ENCODE measurements at places on chromosomes 3 and 15. TPM values are rescaled to one million over a fixed set of nuclear protein-coding genes. Genes with fewer than 3 reads are reported as not detected.

- no peak for DNase-seq
Observed at GRCh38 chr3:126418661-126419131, 24.0 kb downstream of the CFAP100 start.

DNA sequence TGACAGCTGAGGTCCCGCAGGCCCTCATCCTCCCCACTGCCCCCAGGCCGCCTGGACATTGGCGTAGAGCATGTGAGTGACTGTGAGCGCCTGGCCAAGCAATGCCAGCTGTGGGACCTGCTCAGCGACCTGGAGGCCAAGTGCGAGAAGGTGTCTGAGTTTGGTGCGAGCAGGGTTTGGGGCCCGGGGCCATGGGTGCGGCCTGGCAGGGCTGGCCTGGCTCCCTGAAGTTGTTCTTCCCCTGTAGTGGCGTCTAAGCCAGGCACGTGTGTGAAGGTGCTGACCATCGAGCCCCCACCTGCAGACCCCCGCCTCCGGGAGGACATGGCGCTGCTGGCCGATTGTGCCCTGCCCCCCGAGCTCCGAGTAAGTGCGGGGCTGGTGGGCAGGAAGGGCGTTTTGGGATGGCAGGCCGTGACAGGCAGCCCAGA is 4.2 kb downstream of the ABTB1 start:
- no peak for DNase-seq

Gene BCL2A1
- polyA plus RNA-seq: 0.31 TPM

GRCh38 chr3:166190360-166190759 is 353.1 kb upstream of the BCHE start:
- DNase-seq: no peak

DNA sequence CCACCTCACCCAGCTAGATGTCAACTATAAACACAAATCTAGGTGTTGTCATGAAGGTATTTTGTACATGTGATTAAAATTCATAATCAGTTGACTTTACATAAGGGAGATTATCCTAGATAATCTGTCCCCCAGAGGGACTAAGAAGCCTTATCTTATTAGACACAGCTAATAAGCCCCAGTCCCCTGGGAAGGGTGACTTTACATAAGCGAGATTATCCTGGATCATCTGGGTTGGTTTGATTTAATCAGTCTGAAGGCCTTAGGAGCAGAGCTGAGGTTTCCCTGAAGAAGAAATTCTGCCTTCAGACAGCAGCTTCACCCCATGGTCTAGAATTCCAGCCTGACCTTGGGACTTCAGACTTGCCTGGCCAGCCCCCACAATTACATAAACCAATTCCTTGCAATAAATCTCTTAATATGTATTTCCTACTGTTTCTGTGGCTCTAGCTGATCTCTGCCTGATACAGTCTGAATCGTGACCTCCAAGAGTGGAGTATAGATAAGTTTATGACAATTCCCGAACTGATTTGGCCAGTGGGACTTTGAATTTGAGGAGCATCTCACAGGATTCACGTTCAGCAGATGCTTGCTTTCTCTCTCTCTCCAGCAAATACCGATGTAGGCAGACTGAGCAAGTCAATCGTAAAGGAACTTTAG is 66.5 kb downstream of the MRPL46 start:
- no peak for DNase-seq

Gene ALDH1L1
- 42.2 TPM for polyA plus RNA-seq

DNA sequence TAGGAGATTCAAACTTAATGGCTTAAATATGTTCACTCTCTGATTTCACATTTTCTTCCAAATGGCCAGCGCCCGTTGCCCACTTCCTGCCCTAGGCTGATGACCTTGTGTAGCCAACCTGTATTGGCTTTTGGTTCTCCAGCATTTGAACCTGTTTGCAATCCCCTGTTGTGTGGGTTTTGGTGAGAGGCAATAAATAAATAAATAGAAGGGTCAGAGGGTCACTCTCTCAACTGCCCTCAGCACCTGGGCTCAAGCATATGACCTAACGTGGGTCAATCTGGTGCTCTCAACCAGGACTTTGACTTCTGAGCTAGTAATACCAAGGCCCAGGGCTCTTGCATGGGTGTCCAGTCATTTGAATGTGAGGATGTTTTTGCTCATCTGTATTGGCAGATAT is 1.8 kb upstream of the SRP14 start:
- DNase-seq: no peak

GRCh38 chr3:14946739-14947099 is 664 bp upstream of the NR2C2 start:
- DNase-seq: no peak

DNA sequence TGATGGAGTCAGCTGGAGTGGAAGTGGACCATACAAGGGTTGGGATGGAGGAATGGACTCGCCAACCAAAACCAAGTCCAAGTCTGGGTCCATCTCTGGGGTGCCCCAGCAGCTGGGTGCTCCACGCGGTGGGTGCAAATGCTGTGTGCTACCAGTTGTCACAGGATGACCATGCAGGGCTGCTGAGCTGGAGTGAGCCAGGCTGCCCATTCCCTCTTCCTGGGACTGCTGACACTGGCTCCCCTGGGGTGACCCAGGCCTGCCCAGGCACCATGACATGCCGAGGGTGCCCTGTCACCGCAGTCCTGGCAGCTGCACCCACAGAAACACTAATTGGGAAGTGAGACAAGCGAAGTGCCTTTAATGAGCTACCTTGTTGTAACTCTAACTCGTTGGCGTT is 140.2 kb downstream of the TPRA1 start:
- no peak for DNase-seq

Gene STRC
- polyA plus RNA-seq: 0.63 TPM

DNA sequence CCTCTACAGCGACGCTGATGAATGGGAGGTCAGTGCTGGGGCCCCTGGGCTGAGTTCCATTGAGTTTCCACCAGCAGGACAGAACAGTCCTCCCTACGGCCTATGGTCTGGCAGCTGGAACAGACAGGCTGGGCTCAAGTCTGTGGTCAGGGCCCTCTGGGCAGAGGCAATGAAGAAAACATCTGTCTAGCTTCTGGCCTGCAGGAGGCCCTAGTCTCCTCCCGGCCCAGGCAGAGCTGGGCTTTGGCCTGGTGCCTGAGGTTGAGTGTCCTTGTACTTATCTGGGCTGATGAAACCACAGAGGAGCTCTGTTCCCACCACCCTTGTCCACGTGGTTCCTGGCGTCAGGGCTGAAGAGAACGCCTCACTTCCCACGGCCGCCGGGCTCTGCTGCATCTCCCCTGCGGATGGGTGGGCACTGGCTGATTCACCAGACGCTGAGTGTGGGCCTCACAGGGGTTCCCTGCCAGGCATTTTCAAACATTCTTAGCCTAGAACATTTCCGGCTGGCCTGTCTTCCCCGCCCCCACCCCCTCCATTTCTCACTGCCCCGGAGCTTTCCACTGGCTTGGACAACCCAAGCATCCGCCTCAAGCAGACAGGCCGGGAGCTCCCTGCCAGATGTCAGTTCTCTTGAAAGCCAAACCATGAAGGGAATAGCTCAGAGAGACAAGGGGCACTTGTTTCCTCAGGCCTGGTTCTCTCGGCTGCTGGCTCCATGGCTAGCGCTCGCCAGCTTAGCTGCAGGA is 20.3 kb downstream of the PPCDC start:
- DNase-seq: peak; percentile 78

DNA sequence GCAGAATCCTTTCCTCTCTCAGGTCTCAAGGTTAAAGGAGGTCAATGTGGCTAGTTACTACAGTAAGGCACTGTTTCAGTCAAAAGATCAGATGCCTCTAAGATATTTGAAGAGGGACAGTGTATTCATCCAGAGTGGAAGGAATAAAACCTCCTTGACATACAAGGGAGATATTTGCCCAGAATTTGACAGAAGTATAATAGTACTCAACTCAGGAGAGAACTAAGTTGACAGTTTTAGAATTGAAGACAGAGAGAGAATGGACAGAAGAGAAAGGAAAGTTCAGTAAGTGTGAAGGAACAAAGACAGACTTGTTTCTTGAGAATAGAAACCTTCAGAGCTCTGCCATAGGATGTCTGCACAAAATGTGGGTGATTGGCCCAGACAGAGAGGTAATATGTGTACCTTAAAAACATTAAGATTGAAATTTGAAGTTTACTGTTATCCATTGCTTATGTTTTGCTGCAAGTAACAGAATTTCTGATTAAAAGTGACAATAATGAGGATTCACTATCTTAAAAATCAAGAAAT is 507.1 kb downstream of the IGSF11 start:
- no peak for DNase-seq
